ENCODE measurements at places on chromosomes 7 and 10.

DNA sequence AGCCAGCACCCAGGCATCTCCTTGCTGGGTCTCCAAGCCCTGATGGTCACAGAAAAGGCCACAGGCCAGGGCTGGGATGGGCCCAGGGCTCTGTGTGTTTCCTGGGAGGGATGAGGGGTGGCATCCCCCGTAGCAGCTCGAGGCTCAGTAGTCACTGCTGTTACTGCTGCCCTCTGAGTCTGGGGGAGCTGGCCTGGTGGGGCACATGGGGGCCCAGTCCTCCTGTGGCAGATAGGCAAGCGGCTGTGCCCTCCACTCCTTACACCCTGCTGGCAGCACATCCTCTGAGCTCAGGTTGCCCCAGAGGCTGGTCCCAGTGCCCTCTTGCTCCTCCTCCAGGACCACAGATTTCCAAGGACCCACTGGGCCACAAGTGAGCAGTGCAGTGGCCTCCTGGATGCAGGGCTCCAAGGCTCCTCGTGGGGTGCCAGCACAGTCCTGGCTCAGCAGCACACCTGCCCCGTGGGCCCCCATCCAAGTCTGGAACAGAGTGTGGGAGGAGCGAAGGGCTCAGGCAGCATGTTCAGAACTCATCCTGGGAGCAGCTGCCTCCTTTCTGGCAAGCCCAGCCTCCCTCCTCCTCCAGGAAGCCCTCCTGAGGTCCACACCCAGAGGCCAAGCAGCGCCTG, 31.5 kb upstream of the TUBB8 start:
- no peak for DNase-seq

DNA sequence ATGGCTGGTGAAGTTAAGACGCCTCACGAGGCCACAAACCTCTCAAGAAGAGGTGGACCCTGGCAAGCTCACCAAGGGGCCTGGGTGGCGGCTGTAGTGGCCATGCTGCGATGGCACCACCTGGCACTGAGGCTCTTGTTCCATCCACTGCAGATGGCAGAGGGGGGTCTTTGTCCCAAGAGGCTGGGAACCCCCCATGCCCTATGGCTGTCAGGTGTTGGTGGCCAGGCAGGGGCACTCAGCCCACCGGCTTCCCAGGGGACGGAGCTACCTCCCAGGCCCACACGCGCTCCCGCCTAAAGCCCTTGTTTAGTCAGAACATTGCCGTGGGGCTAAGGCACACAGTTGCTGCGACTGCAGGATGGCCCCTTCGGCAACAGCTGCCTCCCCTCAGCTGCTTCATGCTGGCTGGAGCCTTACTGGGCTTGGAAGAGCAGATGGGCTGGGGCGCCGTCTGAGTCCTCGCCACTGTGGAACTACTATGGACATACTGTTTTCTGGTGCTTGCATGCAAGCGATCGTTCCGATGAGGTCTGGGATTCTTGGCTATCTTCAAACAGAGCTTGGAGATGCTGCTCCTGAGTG, 46.8 kb downstream of the DPYSL4 start:
- DNase-seq, result no peak

DNA sequence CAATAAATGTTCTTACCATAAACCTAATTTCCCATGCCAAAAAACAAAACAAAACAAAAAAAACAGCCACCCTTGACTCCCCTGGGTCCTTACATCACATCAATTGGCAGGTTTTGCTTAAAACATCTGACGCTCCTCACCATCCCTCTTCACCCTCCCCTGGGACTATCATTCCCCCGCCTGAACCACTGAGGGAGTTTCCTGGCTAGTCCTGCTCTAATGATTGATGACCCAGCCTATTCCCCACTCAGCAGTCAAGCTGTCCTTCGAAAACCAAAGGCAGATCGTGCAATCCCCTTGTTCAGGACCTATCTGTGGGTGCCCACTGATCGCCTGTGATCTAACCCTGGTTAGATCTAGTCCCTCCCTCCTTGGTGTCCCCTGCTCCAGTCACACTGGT, 11.2 kb upstream of the FRMPD2 start:
- DNase-seq, result no peak

- DNase-seq, result peak; percentile 47
Observed at GRCh38 chr7:84792231-84792893, 394.5 kb downstream of the SEMA3D start.

GRCh38 chr7:120733143-120733542, 124.8 kb downstream of the TSPAN12 start:
- no peak for DNase-seq

DNA sequence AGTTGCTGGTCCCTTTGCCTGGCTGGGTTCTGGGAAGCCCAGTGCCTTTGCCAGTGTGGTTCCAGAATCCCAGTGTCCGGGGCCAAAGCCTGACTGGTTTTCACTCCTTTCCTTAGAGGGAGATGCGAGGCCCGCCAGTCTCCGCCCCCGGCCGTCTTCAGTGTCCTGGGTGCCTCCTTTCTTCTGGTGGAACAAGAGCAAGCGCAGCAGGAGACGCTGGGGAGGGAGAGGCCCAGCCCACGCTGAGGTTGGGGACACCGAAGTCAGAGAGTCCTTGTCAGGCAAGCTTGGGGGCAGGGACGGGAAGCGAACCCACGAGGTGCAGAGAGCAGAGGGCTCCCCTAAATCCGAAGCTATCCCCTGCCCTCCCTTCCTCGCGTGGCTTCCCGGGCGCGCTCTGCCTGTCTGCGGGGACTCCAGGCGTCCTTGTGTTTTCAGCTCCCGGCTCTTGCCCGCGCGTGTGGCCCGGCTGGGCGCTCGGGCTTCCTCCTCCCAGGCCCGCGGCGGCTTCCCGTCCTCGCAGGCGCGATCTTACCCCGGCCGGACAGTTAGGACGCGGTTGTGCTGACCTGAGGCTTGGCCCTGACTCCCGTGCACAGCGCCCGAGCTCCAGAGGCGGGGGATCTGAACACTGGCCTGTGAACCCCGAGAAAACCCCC, 60.6 kb upstream of the UBE3C start:
- no peak for DNase-seq

GRCh38 chr7:143120691-143121405, 11.0 kb upstream of the PIP start:
- no peak for DNase-seq

GRCh38 chr10:89942217-89942616, 240.8 kb downstream of the KIF20B start:
- DNase-seq, result no peak

- peak; percentile 33 for DNase-seq
Observed at GRCh38 chr7:41979834-41980307, 257.1 kb downstream of the GLI3 start.

DNA sequence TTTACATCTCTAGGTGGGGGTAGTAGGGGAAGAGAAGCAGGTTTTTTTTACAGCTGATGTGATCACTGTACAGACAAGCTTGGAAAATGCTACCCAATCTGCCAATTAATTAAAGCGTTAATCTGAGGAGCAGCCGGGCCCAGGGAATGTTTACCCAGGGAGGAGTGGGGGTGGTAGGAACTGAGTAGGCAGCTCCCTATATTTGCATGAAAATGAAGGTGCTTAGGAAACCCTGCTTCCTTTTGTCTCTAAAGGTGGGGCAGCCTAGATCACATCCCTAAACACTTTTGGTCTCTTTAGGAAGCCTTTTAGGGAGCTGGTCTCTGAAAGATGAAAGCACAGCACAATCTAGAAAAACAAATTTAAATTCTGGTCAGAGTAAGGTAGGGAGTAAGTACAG, 53.0 kb upstream of the NFKB2 start:
- DNase-seq, result no peak

- no peak for DNase-seq
Observed at GRCh38 chr7:52257890-52258289, 777.5 kb upstream of the POM121L12 start.

DNA sequence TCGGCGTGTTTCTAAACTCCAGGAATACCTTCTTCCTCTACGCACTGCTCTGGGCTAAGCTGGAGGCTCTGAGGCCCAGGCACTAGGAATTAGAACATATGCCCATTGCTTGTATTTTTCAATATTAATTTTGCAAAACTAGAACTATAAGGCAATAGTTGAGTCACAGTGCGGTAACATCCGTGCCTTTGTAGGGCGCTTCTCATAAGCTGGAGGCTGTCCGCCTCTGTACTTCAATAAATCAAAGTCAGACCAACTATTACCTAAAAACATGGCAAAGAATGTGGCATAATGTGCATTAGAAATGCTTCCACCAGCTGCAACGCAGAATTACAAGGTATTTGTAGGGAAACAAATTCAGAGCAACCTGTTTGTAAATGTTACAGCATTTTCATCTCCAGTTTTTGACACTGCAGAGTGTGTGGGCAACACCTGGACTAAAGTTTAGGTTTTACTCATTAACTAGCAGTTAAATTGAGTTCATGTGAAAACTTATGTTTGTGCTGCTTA, 440 bp upstream of the MINDY3 start:
- DNase-seq, result no peak

GRCh38 chr7:40586197-40586596, 451.4 kb downstream of the SUGCT start:
- DNase-seq, result no peak

GRCh38 chr7:26397332-26397731, 105.7 kb downstream of the SNX10 start:
- DNase-seq, result no peak

DNA sequence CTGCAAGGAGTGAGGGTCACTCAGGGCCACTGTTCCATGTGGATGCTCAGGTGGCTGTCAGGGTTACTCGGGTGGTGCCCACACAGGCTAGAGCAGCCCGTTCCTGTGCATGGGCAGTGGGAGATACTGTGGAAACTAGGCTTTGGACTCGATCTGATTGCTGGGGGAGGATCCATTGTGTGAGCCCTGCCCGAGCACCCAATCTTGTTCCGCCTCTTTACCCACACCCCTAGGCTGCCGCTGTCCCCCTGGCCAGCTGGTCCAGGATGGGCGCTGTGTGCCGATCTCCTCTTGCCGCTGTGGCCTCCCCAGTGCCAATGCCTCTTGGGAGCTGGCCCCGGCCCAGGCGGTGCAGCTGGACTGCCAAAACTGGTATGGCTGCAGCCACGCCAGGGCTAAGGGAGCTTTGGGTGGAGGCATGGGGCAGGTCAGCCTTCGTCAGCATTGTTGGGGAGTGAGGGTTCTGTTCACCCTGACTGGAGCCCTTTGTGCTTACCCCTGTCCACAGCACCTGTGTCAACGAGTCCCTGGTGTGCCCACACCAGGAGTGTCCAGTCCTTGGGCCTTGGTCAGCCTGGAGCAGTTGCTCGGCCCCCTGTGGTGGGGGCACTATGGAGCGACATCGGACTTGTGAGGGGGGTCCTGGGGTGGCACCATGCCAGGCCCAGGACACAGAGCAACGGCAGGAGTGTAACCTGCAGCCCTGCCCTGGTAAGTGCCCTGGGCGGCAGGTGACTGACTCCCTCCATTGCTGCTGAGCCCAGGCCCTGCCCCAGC, 12.4 kb upstream of the ZNF862 start:
- no peak for DNase-seq

- no peak for DNase-seq
Observed at GRCh38 chr10:24790599-24790998, 66.9 kb upstream of the ARHGAP21 start.

DNA sequence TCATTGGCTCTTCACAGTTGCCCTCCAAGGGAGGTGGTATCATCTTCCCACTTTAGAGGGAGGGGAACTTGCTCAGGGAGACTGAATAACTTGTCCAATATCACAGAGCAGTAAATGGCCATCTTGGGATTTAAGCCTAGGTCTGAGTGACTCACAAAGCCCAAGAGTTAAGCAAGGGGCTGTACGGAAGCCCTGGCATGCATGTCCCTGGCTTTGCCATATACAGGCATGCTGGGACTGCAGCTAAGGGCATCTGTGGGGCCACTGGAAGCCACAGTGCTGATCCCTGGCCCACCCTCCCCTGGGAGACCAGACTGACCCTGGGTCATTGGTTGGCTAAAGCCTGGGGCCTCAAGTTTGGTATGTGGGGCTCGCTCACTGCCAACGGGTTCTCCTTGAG, 3.1 kb downstream of the VSIR start:
- no peak for DNase-seq

- DNase-seq, result peak; percentile 76
Observed at GRCh38 chr7:6446838-6447580, 745 bp downstream of the DAGLB start.

DNA sequence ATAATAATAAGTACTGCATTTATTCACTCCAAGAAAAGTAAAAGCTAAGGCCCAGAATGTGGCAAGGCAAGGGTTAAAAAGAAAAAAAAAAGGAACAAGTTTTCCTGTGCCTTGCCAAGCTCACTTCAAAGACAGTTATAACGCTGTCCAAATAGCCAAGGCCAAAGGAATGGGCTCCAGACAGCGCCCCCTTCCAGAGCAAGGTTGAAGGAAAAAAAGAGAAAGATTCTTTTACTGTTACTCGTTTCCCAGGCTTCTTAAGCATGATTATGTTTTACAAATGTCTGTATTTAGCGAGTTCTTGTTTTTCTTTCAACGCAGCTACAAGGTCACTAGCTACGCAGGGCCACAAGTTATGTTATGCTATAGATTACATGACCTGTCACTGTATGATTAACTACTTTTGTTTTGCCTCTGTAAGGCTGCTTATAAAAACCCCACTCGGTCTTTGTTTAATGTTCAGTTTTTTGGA, 9.1 kb upstream of the EIF4H start:
- DNase-seq, result no peak

- no peak for DNase-seq
Observed at GRCh38 chr10:105691811-105692210, 1050.7 kb downstream of the SORCS3 start.

DNA sequence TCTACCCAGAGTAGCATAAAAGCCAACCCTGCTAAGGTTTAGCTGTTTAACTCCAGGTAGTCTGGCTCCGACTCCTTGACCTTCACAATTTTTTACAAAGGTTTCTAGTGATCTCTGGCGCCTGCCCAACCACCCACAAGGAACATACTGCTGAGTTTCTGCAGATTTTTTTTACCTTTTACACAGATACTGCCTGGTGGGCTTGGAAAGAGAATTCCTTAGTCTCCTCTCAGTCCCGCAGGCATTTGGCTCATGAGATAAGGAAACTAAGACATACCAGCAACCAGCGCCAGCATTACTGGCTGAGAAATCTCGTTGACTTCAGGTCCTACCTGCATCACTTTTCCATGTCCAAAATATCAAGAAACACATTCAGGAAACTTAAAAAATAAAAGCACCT, 51.1 kb upstream of the LYZL1 start:
- DNase-seq, result no peak

DNA sequence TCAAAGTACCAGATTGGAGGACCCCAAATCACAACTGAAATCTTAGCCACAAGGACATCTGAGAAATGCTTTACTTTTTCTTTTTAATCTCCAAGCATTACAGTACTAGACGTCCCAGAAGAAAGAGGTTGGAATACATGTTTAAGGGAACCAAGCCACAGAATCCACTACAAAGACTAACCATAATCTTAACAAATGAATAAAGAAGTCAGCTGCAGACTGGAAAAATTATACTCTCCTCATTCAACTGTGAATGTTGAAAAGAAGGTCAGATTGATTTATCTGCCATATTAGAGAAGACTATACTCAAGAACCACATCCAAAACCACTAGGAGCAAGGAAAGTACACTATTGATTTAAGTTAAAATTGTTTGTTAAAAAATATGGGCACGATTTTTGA, 102.1 kb upstream of the ABCB5 start:
- no peak for DNase-seq

GRCh38 chr10:95133997-95134396, 60.0 kb upstream of the ACSM6 start:
- DNase-seq, result no peak

DNA sequence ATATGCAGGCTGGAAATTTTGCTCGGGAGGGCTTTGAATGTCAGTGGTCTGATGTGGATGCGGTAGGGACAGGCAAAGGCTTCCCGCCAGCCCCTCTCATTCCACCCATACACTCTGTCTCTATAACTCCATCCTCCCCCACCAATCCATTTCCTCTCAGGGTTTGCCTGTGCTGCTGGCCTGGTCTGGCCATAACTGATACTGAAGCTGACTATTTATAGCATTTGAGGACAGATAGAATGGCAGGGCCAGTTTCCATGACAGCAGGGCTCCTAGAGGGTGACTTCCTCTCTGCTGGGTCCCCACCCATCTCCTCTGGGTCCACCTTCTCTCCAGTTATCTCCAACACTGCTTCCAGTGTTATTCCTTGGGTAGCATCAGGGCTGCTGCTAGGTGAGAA, 6.6 kb upstream of the PDLIM1 start:
- DNase-seq, result peak; percentile 31

Data from hematopoietic multipotent progenitor cell (in vitro differentiated cells).